ENCODE measurements at places on chromosomes 1 and 21. TPM values are rescaled to one million over a fixed set of nuclear protein-coding genes. Genes with fewer than 3 reads are reported as not detected.

The RNU1-1 gene
- total RNA-seq, result 30.4 TPM

The SMCP gene
- total RNA-seq, result not detected

The NTNG1 gene
- not detected for total RNA-seq

The OR14I1 gene
- not detected for total RNA-seq

The KIF26B gene
- total RNA-seq, result 0.06 TPM

The CADM3 gene
- 0.10 TPM for total RNA-seq

The MROH9 gene
- not detected for total RNA-seq

The CCDC27 gene
- not detected for total RNA-seq

The MACF1 gene
- 31.9 TPM for total RNA-seq

The ADAMTS4 gene
- total RNA-seq, result not detected

The APOBEC4 gene
- not detected for total RNA-seq

The C1orf74 gene
- total RNA-seq, result 1.1 TPM

The C1QA gene
- total RNA-seq, result not detected

The DR1 gene
- total RNA-seq, result 33.3 TPM

The TSPEAR gene
- not detected for total RNA-seq

The CELA3B gene
- not detected for total RNA-seq

All from A549 treated with Hydrocortisone at 1 μM for 4 hours (cell line).